ENCODE measurements at places on chromosomes 13 and 19.

GRCh38 chr19:3366753-3367627 is 607 bp downstream of the NFIC start:
- DNase-seq, result no peak

- no peak for DNase-seq
Measured at GRCh38 chr13:45327253-45327955, 13.6 kb downstream of the TPT1 start.

GRCh38 chr19:40365613-40366401 is 17.3 kb downstream of the PLD3 start:
- DNase-seq, result no peak

GRCh38 chr19:14972676-14973075 is 7.0 kb downstream of the SLC1A6 start:
- no peak for DNase-seq

DNA sequence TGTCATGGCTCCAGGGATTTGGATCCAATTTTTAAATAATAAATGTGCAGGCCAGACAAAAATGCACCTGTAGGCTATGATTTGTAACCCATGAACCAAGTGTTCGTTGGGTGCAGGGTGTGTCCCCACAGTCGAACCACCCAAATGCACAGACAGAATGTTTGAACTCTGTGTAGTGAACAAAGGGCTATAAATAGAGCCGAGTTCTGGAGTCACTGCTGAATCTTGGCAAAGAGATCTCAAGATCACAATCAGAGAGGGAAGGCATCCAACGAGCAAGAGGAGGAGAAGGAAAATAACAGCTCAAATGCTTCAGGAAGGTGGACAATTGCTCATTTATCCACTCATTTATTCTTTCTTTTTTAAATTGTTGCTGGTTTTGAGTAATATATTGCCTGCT is 547.9 kb downstream of the FGF9 start:
- no peak for DNase-seq

DNA sequence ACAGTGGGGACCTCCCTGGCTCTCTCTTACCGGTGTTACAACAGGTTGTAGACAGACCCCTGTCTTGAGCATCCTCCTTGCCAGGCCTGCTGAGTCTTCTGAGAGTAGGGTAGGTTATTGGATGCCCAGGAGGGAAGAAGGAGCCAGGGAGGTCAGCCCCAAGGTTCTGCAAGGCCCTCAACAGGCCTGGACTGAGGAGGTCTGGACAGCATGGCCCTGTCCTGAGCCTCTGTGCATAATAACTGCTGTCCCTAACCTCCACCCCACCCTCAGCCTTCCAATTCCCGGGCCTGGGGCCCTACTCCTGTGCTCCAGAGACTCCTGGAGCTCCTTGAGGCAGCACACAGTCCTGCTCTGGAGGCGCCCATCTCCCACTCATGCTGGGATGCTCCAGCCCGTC is 336 bp downstream of the CD22 start:
- DNase-seq, result no peak

DNA sequence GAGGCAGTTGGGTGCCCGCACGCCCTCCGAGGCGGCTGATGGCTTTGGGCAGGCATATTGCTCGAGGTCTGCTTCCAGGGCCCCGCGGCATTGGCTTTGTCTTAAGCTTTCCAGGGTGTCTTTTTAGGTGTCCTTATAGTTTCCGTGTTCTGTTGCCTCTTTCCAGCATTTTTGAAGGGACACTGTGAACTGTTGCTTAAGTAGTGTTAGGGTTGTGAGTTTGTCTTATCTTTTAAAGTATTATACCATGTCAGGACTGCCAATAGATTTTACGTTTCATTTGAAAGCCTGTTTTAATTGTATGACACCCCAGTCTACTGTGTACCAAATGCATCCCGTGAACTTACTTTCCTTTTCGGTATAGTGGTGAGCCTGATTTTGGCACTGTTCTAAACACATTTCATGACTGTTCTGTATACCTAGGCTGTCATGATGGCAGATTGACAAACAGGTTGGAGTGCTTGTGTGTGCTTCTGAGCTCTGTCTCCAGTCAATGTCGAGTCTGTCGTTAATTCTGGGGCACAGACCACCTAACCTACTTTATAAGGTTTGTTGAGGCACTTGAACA is 656 bp downstream of the PCCA start:
- no peak for DNase-seq

DNA sequence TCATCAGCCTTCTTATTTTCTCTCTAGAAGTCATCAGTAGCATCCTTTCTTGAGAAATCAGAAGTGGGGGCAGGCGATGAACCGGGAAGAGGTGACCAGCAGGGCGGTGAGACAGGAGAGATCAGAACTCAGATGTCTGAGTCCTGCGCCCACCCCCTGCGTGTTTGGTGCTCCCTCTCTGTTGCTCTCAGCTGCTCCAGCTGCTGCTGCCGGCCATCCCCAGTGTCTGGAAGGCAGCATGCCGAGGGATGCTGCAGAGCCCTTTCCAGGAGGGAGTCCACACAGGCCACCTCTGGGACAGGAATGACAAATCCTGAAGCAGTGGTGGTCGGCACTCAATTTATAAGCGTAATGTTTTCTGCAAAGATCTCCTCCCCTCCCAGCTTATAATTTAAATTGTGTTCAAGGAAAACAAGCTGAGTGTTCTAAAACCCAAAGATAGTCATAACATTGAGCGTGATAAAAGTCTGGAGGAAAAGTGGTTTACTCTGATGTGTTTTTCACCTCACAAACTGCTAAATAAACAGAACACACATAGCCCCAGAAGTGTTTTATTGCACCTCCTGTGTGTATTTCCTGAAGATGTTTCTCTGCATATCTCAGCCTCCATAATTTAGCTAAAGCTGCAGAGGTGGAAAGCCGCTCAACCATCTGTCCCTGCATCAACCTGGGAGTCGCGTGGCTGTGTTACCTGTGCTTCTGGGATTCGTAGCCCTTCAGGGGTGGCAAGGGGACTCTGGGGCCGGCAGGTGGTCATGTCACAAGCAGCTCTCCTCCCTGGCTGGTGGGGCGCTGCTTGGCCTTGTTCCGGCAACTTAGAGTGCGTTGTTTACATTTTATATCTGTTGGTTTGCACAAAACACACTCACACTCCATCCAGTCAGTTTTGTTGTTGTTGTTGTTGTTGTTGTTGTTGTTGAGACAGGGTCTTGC is 191.2 kb downstream of the USP12 start:
- DNase-seq, result no peak

DNA sequence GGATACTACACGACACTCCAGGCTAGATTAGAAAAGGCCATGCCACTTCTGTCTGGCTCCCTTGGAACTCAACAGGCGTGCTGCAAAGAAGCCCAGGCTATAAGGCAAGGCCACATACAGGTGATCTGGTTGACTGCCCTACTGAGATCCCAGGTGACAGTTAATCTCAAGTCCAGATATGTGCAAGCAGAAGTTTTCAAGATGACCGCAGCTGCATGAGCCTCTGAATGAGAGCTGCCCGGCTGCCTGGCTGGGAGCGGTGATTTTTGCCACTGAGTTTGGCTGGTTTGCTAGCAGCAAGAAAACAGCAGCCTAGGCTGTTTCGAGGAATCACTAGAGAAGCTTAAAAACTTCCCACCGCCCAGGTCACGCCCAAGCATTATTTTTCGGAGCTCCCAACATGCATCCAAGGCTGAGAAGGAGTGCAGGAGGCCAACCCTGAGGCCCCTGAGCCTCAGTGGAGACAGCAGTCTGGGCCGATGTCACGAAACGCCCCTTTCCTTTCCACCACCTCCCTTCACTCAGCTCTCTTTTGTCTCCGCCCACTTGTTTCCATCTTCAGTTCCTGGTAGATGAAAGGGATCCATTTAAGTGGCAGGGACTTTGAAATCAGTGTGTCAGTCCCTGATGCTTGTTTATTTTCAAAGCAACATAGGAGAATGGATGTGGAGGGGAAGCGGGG is 14.0 kb upstream of the URI1 start:
- no peak for DNase-seq

- DNase-seq, result peak; percentile 78
Measured at GRCh38 chr19:14006766-14007562, 844 bp upstream of the RFX1 start.

- DNase-seq, result no peak
Measured at GRCh38 chr19:4781801-4782200, 9.7 kb upstream of the FEM1A start.

DNA sequence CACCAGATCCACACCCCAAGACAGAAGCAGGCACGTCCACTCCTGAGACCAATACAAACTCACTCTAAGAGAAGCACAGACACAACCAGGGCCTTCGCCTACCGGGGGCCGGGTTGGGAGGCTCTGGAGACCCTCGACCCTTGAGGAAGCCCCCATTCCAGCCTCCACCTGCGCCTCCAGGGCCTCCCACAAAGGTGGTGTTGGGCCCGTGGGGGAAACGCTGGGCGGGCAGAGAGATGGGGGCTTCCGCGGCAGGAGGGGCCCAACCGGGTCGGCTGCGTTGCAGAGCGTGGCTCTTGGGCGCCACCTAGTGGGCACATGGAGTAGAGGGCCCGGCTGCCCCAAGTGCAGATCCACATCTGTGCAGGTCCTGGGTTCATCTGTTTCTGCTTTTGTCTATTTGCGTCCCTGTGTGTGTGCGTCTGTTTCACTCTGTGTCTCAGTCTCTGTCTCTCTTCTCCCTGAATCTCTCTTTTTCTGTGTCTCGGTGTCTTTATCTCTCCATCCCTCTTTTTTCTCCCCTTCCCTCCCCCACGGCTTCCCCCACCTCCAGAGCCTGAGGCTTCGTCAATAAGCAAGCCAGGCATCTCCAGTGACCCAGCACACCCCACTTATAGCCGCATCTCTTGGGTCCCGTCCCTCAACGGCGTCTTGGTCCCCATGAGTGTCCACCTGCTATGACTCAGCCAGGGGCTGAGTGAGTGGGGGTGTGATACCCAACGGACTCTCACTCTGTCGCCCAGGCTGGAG is 10.5 kb upstream of the TINCR start:
- no peak for DNase-seq
